Glomerular endothelial cell (primary cell): ENCODE measurements at places on chromosomes 11 and 22. TPM values are rescaled to one million over a fixed set of nuclear protein-coding genes. Genes with fewer than 3 reads are reported as not detected.

Gene HBD
- total RNA-seq, result not detected in 2 replicates

Gene DGAT2
- total RNA-seq, result 0.88 and 3.0 TPM in 2 replicates

Gene NAALAD2
- 0.92 and 3.2 TPM in 2 replicates for total RNA-seq

- no peak for DNase-seq
Measured at GRCh38 chr11:132466983-132467382, 1065.3 kb downstream of the OPCML start.

DNA sequence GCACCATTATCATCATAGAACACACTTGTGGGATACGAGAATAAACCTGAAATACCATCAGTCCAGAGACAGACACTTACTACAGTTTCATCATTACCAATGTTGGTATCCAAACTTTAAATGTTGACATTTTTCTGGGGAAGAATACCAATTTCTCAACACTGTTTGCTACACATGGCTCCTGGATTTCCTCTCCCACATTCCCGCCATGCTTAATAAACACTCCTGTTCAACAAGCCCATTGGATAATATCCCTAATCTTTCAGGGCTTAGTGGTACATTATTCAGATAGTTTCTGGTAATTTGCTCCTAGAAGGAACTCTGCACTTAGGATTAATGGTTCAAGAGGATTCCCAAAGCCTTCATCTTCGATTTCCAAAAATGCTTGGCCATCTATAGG is 48.2 kb downstream of the CSF2RB start:
- no peak for DNase-seq

Gene FAM111B
- 2.2 and 5.6 TPM in 2 replicates for total RNA-seq

DNA sequence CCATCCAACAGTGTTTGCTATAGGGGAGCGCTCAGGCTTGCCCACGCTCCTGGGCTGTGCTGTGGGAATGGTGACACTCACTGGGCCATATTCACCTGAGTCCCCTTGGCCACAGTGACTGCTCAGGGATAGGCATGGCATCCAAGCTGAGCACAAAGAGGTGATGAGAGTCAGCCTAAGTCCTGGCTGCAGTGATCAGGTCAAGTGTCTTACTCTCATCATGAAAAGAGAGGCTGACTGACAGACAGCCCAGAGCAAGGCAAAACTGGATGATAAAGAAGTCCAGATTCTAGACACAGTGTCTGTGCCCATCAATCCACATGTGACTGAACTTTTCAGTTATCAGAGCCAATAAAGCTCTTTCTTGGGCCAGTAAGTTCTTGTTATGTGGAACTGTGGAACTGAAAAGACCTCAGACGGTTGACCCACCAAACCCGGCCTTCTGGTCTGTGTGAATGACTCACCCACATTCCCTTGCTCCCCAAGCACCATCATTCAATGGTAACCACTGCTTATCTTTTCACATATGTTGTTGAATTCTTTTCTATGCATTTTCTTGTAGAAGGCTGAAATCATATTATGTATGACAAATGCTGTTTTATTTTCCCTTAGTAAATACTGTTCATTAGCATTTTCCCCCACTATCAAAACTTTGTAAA is 43.2 kb upstream of the YPEL1 start:
- DNase-seq, result no peak

DNA sequence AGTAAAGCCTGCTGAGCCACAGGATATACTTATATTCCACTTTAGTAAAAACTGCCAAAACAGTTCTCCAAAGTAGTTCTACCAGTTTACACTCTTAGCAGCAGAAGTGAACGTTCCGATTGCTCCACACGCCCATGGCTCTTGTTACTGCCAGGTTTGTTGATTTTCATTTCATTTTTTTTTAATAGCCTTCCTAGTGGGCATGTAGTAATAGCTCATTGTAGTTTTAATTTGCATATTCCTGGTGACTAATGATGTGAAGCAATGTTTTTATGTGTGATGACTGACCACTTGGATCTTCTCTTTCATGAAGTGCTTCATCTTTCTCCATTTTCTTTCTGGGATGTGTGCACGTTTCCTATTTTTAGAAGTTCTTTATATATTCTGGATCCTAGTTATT is 4.8 kb upstream of the C11orf97 start:
- DNase-seq, result no peak

DNA sequence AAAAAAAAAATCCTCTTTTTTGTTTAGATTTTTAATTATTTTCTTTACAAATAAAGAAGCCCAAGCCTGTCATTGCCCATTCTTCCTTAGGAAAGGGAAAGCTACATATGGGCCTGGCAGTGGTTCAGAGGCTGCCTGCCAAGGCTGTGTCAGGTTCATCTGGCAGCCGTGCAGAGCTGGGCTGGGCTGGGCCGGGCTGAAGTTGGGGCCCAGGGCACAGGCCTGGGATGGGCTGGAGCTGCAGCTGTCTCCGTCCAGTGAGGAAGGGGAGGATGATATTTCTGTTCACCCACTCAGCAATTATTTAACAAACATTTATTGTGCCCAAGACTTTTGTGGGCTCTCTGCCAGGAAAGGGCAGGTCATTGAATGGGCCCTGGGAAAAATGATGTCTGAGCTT is 4.6 kb downstream of the PRR5L start:
- no peak for DNase-seq

DNA sequence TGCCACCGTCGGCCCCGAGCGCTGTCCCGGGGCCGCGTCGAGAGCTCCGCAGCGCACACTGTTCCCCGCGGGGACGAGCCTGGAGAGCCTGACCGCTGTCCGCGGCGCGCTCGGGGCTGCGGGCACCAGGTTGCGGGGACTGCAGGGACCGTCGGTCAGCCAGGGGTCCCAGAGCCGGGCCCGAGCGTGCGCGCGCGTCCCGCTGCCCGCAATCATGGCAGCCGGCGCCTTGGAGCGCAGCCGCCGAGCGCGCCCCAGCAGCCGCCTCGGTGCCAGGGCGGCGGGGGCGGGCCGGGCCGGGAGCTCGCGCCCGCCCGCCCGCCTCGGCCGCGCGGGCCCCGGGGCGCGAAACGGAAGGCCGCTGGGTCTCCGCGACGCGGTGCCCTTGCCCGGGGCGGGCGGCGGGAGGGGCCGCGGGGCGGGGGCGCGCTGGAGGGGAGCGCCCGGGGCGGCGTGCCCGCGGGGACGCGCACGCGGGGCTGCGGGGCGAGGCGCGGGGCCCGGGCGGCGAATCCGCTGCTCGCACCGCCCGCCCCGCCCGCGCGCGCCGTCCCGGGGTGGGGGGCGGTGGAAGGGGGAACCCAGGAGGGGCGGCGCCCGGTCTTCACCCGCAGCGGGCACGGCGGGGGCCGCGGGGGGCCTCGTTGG is 79.4 kb upstream of the PPARA start:
- DNase-seq, result no peak

GRCh38 chr11:116364348-116364747 is 408.4 kb downstream of the BUD13 start:
- DNase-seq, result no peak

Gene FJX1
- 64.6 and 73.2 TPM in 2 replicates for total RNA-seq

DNA sequence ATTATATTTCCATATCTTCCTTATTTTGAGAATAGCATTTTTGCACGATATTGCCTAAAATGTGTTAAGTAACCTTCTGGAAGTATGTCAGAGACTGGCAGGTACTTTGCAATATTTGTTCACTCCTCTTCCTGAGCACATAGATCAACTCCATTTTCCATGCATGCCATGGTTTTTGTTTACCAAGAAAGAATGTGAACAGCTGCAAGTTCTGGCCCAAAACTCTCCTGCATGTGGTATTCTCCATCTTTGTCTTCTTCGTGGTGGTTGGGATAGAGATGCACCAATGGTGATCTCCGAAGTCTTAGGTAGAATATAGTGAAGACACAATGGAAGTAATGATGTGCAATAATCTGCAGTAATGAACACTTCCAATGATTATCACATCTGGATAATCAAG is 2241.0 kb upstream of the RAG2 start:
- no peak for DNase-seq

Gene YPEL4
- total RNA-seq, result 0.24 and 0.41 TPM in 2 replicates

GRCh38 chr11:2599561-2600189 is 100.1 kb downstream of the KCNQ1OT1 start:
- DNase-seq, result no peak

Gene C1QTNF5
- 113 and 153 TPM in 2 replicates for total RNA-seq

DNA sequence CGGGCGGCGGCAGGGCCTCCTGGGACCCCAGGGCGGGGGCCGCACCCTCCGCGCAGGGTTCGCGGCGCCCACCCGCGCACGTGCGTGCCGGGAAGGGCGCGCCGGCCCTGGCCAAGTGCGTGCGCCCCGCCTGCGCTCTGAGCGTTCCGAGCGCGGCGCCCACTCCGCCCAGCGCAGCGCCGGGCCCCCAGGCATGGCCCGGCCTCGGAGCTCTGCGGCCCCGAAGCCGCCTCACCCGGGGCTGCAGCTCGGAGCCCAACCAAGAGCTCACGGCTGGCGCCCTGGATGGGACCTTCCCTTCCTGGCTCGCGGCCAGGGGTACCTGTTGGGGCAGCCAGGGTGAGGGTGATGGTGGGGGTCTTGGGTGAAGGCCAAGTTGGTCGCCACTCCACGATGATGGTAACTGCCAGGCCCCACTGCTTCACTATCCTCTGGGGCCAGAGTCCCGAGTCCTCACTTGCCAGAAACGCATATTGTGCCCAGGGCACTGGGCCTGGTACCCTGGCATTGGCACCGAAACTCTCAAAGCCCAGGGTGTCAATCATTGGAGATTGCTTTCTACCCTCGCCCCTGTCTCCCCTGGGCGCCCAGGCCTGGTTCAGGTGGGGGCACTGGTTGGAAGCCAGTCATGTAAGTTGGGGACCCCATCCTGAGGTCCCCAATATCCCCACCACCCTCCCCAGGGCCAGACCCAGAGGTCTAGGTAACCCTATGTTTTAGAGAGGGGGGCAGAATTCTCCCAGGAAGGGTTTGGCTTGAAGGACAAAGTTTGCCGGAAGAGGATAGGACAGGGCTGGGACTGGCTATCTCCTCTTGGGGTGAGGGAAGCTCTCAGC is 882 bp downstream of the ANO1 start:
- no peak for DNase-seq

GRCh38 chr11:36241497-36241896 is 47.7 kb downstream of the COMMD9 start:
- no peak for DNase-seq

Gene LAYN
- total RNA-seq, result 19.3 and 29.6 TPM in 2 replicates

Gene KDM4D
- 0.58 and 0.99 TPM in 2 replicates for total RNA-seq

Gene MUC15
- total RNA-seq, result not detected in 2 replicates

GRCh38 chr22:36701965-36702621 is 1.5 kb downstream of the CACNG2 start:
- DNase-seq, result no peak

Gene GLYATL1
- not detected in 2 replicates for total RNA-seq
